ENCODE measurements at places on chromosomes 5 and 9. TPM values are rescaled to one million over a fixed set of nuclear protein-coding genes. Genes with fewer than 3 reads are reported as not detected.

GRCh38 chr5:72436796-72437471 is 70.3 kb downstream of the ZNF366 start:
- DNase-seq, result no peak

- DNase-seq, result no peak
Measured at GRCh38 chr9:1238407-1238806, 188.2 kb downstream of the DMRT2 start.

The NTNG2 gene
- 5.7 TPM for total RNA-seq

The CSF1R gene
- total RNA-seq, result 0.84 TPM

DNA sequence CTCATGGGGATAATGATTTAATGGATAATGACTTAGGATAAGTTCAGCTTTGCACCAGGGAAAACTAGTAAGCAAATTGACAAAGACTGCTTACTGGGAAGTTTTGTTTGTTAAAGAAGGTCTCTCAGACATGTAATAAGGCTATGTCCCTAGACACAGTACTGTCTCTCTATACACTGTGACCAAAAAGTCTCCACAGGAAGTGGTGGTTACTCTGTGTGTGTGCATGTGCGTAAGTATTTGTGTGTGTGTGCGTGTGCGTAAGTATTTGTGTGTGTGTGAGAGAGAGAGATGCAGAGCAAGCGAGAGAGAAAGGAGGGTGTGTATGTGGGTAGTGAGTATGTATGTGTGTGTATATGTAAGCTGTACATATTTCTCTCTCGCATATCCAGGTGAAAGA is 229.6 kb downstream of the GLIS3 start:
- DNase-seq, result no peak
